ENCODE measurements at places on chromosomes 6 and 20.

- DNase-seq: no peak
Measured at GRCh38 chr20:46286382-46286781, 21.9 kb downstream of the CDH22 start.

GRCh38 chr20:31708736-31709534, 13.7 kb downstream of the BCL2L1 start:
- no peak for DNase-seq

DNA sequence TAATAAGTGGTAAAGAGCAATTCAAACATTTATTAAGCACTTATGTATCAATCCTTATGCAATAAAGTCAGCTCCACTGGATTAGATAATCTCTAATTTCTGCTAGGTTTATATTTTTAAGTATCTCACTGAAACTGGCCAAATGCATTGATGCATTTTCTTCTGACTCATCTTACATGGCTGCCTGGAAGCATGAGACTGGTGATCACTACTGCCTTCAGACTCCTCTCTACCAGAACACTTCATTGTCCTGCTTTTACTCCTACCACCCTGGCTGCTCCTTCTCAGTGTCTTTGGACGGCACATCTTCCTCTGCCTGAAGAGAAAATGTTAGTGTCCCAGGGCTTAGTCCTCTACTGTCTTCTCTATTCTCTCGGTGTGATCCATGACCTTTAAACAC, 7.4 kb downstream of the CEP85L start:
- DNase-seq: no peak

GRCh38 chr6:152121910-152122309, 314.4 kb downstream of the ESR1 start:
- no peak for DNase-seq

DNA sequence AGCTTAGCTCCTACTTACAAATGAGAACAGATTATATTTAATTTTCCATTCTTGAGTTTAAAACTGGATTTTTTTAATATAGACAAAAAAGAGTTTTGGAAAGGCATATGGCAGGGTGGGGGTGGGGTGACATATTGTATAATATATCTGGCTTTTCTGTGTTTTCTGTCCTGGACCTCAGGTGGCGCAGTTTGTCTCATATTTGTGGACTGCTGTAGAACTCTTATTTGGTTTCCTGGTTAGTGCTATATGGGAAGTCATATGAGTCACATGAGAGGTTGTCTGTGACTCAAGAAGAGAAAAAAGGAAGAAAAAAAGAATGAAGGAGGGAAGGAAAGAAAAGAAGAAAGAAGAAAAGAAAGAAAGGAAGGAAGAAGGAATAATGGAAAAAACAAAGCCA, 131.8 kb downstream of the CLVS2 start:
- DNase-seq: no peak

DNA sequence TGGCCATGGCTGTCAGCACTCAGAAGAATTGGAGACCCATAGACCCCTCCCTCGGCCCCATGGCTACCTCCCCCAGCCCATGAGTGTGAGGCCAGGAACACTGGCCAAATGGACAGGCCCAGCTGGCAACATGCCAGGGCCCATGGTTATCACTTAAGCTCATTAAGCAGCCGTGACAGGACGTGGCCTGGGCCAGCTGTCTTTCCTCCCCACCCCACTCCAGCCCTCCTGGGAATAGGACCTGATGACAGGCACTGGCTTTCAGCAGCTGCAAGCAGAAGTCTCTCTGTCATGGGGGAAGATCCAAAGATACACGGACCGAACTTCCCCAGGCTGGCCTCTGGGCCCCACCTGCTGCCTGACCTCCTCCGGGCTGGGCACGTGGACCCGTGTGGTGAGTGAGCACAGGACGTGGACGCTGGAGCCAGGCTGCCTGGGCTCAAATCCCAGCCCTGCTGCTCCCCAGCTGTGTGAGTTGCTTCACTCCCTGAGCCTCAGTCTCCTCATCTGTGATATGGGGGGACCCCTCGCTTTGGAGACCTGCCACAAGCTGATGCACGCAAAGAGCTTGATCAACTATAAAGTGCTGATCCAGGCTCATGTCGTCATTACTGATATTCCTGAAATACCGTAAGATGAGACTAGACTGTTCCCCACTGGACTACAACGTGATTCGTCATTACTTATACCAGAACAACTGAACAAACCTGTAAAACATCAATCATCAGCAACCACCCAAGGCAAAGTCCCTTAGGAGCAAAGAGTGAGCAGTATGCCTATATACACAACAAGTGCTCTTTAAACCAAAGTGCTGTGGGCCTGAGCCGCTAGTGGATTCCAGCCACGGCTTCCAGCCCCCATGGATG, 22.0 kb upstream of the VSTM2L start:
- DNase-seq: no peak

- DNase-seq: no peak
Measured at GRCh38 chr20:59822291-59823029, 111.0 kb downstream of the SYCP2 start.

DNA sequence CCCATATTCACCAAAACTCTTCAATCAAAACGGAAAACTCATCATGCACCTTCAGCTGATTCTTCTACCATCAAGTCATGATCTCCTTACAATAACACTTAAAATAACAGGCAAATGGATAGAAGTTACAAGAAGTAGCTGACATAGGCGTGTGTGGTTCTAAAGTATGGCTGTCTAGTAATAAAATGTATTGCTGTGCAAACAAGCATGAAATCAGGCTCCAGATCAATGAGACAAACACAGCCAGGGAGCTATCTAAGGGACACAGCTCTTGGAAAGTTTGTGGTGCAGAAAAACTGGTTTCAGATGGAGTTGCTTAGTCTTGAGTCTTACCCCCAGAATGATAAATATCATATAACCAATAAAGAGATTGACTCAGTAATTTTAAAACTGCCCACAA, 434.8 kb upstream of the NOX3 start:
- DNase-seq: no peak

GRCh38 chr6:11379805-11380204, 147.3 kb upstream of the NEDD9 start:
- no peak for DNase-seq

DNA sequence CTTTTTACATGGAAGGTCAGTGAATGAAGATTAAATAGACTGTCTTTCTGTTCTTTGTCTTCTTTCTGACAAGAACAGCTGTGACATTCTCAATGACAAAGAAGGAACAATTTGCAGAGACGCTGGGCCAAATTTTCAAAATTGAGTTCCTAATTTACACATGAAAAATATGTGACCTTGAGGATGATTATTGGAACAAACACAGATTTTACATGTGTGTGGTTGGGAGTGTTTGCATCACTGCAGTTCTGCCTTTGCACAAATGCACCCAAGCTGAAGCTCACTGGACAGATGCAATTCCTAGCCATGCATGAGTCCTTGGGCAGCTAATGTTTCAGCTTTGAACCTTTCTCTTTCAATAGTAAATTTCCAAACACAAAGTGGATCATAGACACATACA, 350.8 kb downstream of the QKI start:
- DNase-seq: no peak

GRCh38 chr6:77034161-77034560, 429.1 kb downstream of the HTR1B start:
- no peak for DNase-seq

GRCh38 chr6:85680388-85680787, 37.7 kb upstream of the SYNCRIP start:
- DNase-seq: no peak

Measured in caudate nucleus (tissue), 63 donors.